ENCODE measurements at places on chromosomes 11 and 22. TPM values are rescaled to one million over a fixed set of nuclear protein-coding genes. Genes with fewer than 3 reads are reported as not detected.
A peak's percentile ranks its signal among the peaks of the same experiment; 100 is the strongest.

The LINC01488 gene
- 0.08 TPM for polyA plus RNA-seq

The UCP3 gene
- 4.5 TPM for polyA plus RNA-seq

The CRYBB3 gene
- 0.32 TPM for polyA plus RNA-seq

The MS4A4A gene
- 9.4 TPM for polyA plus RNA-seq

The LARGE2 gene
- 0.30 TPM for polyA plus RNA-seq

The MTMR2 gene
- polyA plus RNA-seq, result 23.6 TPM

The F2 gene
- polyA plus RNA-seq, result not detected

The MAPK8IP1 gene
- polyA plus RNA-seq, result 41.3 TPM

DNA sequence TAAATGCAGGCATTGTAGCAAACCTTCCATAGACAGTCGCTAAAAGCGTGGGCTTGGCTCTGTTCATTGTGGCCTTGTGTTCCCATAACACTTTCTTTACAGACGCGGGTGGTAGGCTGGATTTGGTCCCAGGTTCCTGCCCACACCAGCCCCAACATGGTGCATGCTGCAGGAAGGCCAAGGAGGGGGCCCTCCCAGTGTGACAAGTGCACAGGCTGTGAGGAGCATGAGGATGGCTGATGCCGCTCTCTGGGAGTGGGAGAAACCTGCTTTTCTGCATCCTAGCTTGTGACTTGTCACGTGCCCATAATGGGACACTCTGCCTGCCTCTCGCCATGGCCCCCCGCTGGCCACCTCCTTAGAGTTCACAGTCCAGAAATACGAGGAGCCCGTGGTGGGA, 161.8 kb upstream of the B3GAT1 start:
- DNase-seq, result no peak

- no peak for DNase-seq
Observed at GRCh38 chr11:88494848-88495247, 157.3 kb upstream of the CTSC start.

DNA sequence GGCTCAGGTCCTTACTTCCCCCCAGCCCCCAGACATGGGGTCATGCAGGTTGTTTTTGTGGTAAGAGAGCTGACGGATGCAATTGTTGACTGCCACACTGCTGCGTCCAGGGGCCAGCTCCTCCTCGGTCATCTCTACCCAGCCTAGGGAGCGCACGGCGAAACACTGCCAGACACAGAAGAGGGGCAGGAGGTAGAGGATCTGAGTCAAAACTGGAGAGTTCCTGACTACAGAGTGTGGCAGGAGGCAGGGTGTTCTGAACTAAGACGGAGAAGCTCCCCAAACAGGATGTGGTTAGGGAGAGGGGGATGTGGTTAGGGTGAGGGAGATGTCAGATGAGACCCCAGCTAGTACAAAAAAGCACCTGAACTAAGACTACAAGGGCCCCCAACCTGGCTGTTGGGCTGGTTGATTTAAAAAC, 12.3 kb downstream of the SMPD1 start:
- DNase-seq, result no peak

GRCh38 chr22:18000441-18001039, 23.8 kb downstream of the MICAL3 start:
- DNase-seq, result no peak

DNA sequence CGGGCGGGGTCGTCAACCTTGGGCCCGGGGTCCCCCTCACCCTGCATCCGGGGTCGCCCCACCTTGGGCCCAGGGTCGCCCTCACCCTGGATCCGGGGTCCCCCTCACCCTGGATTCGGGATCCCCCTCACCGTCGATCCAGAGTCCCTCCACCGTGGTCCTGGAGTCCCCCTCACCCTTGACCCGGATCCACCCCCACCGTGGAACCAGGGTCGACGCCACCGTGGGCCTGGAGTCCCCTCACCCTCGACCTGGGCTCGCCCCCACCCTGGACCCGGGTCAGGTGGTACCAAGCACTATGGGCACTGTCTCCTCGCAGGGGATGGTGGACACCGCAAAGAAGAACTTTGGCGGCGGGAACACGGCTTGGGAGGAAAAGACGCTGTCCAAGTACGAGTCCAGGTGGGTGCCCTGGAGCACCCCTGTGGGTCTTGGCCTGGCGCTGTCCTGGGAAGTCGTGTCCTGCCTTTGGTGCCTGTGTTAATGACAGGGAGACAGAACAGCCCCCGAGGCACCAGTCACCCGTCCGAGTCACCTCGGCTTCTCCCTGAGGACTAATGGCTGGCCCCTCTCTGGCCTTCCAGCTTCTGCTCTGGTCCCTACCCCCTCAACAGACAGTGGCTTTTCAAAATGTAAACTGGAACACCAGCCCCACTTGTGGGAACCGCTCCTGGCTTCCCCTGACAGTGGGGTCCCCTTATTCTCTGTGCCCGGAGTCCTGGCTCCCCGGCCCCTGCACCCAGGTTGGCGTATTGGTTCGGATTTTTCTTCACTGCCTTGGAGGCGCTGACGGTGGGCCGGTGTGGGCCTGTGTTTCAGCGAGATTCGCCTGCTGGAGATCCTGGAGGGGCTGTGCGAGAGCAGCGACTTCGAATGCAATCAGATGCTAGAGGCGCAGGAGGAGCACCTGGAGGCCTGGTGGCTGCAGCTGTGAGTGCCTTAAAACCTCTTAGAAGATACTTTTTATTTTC, 762 bp downstream of the CRELD2 start:
- DNase-seq, result no peak

GRCh38 chr11:69495441-69496201, 14.2 kb downstream of the LINC01488 start:
- DNase-seq, result no peak

DNA sequence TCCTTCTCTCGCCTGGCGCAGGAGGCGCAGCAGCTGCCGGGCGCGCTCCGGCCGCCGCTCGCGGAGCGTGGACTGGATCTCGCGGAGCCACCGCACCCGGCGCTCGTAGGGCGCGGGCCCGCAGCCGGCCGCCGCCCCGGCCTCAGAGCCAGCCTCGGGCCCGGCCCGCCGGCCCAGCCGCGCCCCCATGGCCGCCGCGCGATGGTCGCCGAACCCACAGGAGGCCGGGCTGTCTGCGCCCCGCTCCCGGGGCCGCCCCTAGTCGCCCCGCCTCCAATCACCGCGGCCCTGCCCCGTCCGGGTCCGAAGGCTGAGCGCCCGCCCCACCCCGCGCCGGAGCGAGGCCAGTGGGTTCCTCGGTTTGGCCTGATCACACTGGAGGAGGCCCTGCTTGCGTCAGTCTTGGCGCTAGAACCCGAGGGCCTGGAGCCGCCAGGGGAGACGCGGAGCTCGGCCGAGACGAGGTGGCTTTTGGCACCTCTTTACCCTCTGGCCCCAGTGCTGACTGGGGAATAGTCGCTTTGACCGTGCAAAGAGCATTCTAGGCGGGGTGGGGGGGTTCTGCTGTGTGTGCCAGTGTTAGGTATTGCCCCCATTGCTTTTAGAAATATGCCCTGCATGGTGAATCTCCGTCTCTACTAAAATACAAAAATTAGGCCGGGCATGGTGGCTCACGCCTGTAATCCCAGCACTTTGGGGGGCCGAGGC, at the start of gene LRRC75B:
LRRC75B (minus strand) TSS at position 223 of the 708 bp plus-strand sequence; CDS start at position 189, 34 bp downstream.
- peak; percentile 24 for DNase-seq

DNA sequence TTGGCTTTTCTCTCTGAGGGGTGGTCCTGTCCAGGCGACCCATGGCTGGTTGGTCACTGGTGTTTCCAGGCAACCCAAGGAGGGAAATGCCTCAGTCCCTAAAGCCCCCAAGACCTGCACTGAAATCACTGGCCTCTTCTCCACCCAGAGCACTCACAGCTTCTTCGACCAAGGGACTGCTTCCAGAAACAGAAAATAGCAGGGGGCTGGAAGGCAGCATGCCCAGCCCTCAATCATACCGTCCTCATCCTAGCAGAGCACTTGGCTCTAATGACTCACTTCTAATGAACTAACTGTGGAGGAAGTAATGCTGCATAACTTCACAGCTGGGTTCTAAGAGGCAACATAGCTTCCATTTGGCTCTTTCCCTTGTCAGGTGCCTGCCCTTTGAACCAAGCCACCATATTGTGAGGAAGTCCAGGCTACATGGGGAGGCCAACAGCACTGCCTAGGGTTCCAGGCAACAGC, 27.6 kb downstream of the DKK3 start:
- no peak for DNase-seq

GRCh38 chr11:47052576-47052975, 116.0 kb downstream of the CSTPP1 start:
- no peak for DNase-seq

- DNase-seq, result no peak
Observed at GRCh38 chr11:12076840-12077534, 33.4 kb upstream of the MICAL2 start.

DNA sequence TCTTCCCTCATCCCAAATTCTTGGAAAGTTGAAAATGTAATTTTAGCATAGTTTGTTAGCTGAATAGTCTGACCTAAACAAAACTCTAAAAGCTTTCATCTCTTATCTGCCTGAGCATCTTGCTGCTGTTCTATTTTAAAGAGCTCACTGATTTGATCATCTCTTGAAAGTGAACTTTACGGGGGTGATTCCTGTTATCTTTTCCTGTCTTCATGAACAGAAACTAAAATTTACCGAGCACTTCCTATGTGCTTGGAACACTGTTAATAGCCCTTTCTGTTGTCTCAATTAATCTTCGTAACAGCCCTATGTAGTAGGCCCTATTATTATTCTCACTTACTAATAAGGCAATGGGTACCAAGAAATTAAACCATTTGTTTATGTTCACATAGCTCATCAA, 12.3 kb downstream of the AMOTL1 start:
- DNase-seq, result no peak

- no peak for DNase-seq
Observed at GRCh38 chr11:113818426-113818825, 38.8 kb downstream of the CLDN25 start.

- DNase-seq, result no peak
Observed at GRCh38 chr11:62574363-62575071, 826 bp upstream of the EEF1G start.

- DNase-seq, result no peak
Observed at GRCh38 chr11:8039530-8040260, 41.3 kb upstream of the TUB start.

GRCh38 chr11:17707830-17708229, 11.5 kb upstream of the MYOD1 start:
- no peak for DNase-seq

GRCh38 chr22:44995105-44995514, 14.7 kb downstream of the PHF21B start:
- DNase-seq, result no peak

DNA sequence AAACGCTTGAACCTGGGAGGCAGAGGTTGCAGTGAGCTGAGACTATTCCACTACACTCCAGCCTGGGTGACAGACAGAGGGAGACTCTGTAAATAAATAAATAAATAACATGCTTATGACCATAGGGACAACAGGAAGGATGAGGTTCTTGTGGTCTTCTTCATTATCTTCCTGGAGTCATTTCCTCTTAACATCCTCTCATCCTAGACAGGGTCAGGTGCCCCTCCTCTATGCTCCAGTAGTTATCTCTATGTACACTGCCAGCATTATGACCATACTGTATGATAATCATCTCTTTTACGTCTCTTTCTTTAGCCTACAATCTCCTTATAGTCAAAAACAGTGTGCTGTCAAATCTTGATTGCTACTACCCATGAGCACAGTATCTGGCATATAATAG, 17.7 kb downstream of the RAB30 start:
- no peak for DNase-seq

DNA sequence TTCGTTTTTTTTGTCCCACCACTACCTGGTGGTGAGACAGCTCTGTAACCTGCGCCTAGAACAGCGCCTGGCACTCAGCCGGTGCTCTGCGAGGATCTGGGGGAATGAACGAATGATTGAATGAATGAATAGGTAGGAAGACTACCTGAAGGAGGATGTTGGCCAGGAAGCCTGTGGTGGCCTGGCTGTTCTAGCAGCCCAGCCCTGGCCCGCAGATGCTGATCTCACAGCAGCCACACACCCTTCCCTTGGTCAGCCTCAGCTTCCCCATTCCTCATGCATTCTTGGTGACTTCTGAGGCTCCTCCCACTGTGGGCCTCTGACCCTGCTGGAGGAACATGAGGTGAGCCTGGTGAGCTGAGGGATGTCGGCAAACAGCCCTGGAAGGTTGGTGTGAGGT, 3.7 kb downstream of the TRPM5 start:
- DNase-seq, result no peak

DNA sequence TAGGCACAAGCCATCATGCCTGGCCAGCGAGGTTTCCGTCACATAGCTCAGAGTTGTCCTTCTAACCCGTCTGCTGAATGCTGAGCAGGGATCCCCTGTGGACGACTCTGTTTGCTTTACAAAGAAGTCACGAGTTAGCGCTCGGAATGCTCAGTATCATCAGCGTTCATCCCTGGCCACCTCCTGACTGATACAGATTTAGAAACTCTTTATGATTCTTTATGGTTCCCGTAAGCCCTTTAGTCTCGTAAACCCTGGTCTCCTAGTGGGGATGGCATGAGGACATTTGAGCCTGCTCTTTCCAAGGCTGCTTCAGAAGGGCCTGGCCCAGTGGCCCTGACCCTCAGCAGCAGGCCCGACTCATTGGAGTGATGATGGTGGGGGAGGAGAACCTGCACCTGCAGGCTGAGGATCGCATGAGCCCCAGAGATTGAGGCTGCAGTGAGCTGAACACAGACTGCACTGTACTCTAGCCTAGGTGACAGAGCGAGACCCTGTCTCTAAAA, 9.6 kb downstream of the PEX26 start:
- no peak for DNase-seq

DNA sequence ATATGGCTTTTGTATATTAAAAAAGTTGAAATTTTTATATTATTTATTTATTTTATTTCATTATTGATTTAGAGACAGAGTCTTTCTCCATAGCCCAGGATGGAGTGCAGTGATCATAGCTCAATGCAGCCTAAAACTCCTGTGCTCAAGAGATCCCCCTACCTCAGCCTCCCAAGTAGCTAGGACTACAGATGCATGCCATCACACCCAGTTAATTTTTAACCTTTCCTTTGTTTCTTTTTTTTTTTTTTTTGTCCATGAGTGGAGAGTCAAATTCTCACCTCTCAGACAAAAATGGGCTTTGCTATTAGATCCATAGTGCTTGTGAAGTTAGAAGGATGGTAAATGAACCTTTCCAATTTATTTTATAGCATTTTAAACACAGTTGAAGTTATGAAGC, 182.5 kb downstream of the SOX6 start:
- DNase-seq, result no peak

- no peak for DNase-seq
Observed at GRCh38 chr11:22194306-22194705, 1.4 kb downstream of the ANO5 start.
